GM12878 (cell line): ENCODE measurements at places on chromosomes 11 and 22.

GRCh38 chr22:19748991-19749664, 11.4 kb upstream of the TBX1 start:
- DNase-seq: no peak

DNA sequence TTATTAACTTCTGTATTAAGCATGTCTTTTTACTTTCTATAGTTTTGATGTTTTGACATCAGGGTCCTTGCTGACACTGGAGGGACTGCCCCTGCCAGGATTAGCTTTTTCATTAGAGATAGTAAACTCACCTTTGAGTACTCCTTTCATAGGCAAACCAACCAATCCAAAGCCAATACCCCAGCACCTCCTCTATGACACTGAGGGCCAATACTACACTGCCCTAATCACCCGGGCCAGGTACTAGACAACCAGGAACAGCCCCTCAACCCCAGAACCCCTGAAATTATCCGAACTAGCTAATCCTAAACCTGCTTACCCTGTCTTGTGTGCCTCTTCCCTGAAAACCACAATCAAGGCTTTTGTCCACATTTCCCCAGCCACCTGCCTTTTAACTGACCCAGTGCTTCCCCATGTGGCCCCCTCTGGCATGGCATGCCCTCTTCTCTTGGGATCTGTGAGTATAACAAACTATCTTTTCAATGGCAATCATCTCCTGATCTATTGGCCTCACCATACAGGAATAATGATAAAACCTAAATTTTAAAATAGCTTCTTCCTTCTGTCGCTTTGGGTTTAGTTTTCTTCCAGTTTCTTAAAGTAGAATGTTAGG, 31.2 kb downstream of the RAB6A start:
- DNase-seq: no peak

DNA sequence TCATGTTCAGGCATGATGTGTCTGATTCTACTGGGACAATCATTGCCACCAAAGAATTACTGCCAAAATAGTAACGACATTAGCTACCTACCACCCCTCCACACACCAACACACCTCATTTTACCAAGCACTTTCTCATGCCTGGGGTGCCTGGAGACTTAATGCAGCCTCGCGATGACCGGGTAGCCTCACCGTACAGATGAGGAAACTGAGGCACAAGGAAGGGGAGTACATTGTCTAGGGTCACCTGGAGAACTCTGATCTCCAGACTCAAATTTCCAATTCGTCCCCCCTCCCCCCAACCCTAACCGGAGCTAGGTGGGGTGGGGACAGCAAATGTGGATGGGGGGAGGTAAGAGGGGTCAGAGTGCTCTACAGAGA, 2.7 kb upstream of the RTN4RL2 start:
- no peak for DNase-seq

DNA sequence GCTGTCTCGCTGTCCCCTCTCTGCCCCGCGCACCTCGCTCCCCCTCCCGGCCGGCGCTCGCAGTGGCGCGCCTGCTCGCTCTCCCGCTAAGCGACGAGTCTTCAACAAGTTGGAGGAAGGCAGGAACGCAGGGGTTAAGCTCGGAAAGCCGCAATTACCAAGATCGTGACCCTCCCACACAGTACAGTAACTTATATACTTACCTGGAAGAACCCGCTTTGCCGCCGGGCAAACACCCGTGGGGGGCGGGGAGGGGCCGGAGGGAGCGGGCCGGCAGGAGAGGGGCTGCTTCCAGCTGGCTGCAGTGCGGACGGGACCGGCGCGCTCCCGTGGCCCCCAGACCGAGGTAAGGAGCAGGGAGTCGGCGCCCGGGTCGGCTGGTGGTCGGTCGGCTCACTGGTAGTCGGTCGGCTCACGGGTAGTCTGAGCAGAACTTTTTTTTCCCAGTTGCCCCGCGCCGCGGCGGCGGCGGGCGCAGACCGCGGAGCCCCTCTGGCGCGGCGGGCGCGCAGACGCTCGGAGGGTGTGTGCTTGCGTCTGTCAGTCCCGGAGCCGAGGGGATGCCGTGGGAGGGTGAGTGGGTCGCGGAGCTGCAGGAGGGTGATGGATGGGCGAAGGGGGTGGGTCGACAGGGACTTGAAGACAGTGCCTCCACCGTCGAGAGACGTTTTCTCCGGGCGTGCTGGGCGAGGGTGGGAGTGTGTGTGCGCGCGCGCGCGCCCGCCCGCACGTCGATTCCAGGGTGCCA, 101.2 kb upstream of the HSD17B12 start:
- no peak for DNase-seq

- no peak for DNase-seq
Measured at GRCh38 chr11:95706974-95707387, 82.6 kb downstream of the FAM76B start.

DNA sequence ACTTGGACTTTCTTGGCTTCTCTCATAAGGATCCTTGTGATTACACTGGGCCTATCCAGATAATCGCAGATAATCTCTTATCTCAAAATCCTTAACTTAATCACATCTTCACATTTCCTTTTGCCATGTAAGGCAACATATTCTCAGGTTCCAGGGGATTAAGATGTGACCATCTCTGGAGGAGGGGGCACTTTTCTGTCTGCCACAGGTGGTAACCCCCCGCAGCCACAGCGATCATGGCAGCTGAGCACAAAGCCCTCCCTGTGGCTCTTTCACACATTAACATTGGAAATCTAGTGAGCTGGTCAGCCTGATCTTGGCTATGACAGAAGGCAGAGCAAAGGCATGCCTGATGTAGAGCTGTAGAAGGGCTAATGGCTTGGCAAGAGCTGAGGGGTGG, 69.1 kb upstream of the CD82 start:
- DNase-seq: no peak

DNA sequence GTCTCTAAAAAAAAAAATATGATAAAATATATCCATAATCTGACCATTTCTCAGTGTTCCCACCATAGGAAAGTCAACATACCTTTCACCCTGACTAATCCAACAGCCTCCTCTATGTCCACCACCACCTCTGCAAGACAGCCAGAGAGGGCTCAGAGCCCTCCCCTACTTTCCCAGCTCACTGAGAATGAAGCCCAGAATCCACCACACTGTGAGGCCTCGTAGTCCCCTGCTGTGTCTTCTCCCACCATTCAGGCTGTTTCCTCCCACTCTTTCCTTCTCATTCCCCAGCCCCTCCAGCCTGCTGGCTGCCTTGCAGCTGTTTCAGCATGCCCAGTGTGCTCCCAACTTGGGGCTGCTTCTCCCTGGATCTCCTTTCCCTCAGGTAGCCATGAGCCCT, 27.0 kb downstream of the SGSM3 start:
- no peak for DNase-seq

GRCh38 chr22:42939941-42940653, 74.9 kb downstream of the PACSIN2 start:
- DNase-seq: no peak

DNA sequence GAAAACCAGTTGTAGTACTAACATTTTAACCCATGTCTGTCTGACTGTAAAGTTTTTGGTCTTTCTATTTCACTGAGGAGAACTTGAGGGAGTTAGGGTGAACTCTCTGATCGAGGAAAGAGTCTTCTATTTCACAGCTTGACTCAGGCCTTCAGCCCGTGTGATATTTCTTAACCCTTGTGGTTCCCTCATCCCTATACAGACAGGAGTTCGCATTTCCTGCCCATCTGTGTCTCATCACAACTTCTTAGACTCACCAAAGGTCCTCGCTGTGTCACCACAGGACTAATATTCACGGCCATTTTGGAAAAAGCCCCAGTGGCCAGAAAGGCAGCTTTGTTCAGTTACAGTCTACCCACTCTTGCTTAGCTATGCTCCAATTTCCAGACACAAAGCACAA, 172.8 kb downstream of the FAM181B start:
- DNase-seq: no peak

- DNase-seq: no peak
Measured at GRCh38 chr11:72684236-72684912, 10.2 kb upstream of the PDE2A start.

- DNase-seq: no peak
Measured at GRCh38 chr22:20562607-20563465, 55.4 kb downstream of the MED15 start.

DNA sequence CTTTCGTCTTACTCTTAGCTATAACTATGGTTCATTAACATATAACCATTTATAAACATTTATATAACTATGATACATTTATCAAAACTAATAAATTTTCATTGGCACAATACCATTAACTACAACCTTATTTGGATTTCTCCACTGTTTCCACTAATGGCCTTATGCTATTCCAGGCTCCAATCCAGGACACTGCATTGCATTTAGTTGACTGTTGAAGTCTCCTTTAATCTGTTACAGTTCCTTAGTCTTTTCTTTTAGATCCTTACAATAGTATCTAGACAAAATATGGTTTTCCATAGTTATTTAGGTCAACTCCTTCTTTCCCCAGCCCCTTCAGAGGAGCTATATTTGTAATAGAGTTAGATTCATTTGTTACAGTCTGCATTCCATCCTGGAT, 47.2 kb downstream of the CCDC34 start:
- no peak for DNase-seq

- DNase-seq: no peak
Measured at GRCh38 chr22:44311855-44312170, 938 bp downstream of the SHISAL1 start.

GRCh38 chr11:45725776-45726492, 60.5 kb upstream of the CHST1 start:
- DNase-seq: no peak

- no peak for DNase-seq
Measured at GRCh38 chr11:95067039-95067840, 521 bp downstream of the SRSF8 start.

DNA sequence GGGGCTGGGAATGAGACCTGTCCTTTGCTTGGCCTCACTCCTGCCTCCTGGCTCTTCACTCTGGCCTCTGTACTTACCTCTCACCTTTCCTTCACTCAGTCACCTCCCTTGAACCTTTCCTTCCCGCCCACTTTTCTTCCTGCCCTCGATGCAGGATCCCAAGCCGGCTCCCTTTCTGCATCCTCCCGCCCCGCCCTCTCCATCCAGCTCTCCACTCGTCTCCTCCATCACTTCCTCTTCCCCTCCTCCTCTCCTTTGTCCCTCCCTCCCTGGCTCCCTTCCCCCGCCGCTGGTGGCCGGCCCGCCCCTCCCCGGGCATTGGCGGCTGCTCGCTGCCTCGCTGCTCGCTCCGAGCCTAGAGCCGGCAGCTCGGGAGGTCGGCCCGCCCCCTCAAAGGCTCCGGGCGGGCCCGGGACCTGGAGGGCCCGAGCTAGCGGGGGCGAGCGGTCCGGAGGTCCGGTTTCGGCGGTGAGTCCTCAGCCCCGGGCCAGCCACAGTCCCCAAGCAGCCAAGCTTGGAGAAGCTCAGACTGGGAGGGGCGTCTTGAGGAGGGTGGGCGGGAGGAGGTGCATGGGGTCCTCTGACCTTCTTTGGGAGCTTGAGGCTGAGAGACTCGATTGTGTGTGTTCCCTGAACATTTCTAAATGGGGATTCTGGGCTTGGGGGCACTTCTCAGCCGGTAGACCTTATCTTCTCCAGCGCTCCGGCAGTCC, 13.8 kb downstream of the PHLDB1 start:
- no peak for DNase-seq

DNA sequence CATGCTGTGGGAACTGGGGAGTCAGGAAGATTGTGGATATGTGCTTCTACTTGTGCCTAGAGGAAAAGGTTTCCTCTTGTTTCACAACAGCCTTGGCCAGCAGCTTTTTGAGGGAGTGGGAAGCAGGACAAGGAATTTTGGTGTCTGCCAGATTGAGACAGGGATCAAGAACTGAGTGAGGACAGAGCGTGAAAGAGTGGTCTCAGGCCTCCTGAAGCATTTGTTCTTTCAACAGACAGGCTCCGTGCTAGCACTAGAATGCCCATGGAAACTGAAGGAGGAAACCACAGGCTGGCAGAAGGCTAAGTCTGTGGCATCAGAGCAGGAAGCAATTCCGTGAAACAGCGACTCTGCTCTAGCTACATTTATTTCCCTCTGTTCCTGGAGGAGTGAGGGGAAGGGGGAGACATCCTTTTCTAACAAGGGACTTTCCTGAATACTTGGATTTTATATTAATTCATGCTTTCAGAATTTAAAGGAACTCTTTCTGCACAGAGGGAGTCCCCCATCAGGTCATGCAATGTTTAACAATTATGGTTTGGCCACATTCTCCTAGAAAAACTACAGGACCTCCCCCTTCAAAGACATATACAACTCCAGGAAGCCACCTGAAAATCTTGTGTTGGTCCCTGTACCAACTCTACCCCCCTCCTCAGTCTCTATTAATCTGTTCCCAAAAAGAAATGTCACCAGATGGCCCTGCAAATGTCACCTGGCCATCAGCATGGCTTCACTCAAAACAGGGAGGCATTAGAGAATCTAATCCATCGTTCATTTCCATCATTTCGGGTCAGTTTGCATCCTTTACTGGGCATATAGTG, 96.1 kb downstream of the SYT9 start:
- no peak for DNase-seq

DNA sequence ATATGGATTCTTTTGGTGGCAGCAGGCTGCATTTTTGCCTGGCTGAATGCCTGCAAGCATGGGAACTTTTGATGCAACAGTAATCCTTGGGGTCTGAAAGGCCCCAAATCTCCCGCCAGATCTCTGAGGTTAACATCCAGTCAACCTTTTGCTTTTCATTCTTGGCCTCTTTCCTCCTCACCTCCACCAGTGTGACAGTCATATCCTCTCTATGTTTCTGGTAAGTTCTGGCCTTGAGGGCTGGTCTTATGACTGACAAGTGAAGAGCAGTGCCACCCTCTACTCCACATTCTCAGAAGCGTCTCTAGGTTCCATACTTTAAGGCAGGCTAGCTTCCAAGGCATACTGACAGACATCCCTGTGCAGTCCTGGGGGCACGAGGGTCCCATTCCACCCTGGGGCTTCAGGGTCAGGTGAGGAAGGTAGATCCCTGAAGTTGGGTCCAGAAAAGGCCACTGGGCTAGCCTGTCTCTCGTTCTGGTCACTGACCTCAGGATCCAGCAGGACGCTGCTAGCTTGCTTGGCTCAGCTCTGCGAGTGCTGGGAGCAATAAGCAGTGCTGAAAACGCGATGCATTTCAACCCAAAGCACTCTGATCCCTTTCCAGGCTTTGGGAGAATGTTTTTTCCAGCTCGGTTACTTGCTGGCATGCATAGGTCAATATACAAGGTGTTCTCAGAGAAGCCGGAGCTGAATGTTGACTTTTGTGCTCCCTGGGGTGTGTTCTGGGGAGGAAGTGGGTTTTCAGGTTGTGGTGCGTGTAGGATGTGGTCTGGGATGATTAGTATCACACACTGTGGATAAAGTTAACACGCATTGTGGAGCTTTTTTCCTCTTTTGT, 75.2 kb downstream of the PTPRJ start:
- DNase-seq: no peak

- DNase-seq: no peak
Measured at GRCh38 chr11:45658292-45658991, 7.0 kb downstream of the CHST1 start.

GRCh38 chr22:29267462-29267857, 321 bp downstream of the RHBDD3 start:
- no peak for DNase-seq

GRCh38 chr11:50278756-50279155, 246.1 kb downstream of the OR4C45 start:
- no peak for DNase-seq

GRCh38 chr11:119167933-119168332, 592 bp upstream of the NLRX1 start:
- no peak for DNase-seq

- DNase-seq: no peak
Measured at GRCh38 chr22:50676180-50676636, 3.6 kb downstream of the SHANK3 start.
